ENCODE measurements at places on chromosomes 13 and 19. TPM values are rescaled to one million over a fixed set of nuclear protein-coding genes. Genes with fewer than 3 reads are reported as not detected.

Gene HPN
- total RNA-seq = 387 TPM

DNA sequence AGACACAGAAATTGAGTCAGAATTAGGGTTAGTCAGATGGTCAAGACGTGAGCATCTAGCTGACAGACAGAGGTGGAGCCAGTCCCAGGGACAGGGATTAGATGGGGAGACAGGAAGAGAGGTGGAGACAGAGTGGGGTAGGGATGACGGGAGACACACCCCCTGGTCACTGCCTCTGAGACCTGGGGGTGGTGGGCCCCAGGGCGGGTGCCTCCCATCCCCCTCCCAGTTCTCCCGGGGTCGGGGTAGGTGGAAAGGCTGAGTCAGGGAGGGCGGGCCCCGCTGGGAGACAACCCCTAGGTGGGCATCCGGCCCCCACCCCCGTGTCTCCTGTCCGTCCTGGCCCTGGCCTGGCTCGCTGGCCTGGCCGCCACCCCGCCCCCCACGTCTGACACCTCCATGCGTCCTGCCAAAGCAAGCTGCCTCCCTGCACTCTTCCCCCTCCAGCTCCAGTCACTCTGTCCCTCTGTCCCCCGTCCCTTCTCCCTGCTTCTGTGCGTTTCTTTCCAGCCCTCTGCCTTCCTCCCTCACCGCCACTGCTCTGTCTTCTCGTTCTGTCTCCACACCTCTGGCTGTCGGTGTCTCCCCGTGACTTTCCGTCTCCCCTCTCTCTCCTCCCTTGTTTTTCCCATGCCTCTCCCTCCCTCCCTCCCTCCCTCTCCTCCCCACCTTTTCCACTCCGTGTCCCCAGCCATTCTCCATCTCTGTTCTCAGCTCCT, 15.1 kb downstream of the CCDC97 start:
- H3K4me3 ChIP-seq = no peak overlapping the region
- H3K27me3 ChIP-seq = no peaks in the 10 kb centered on the region
- no peaks in the 10 kb centered on the region for H3K4me1 ChIP-seq
- H3K27ac ChIP-seq = peak overlapping the region; percentile 36
- DNase-seq = no peak

Gene SLC7A9
- total RNA-seq = 10.6 TPM

Gene DKKL1
- total RNA-seq = not detected

Gene SYNGR4
- not detected for total RNA-seq

DNA sequence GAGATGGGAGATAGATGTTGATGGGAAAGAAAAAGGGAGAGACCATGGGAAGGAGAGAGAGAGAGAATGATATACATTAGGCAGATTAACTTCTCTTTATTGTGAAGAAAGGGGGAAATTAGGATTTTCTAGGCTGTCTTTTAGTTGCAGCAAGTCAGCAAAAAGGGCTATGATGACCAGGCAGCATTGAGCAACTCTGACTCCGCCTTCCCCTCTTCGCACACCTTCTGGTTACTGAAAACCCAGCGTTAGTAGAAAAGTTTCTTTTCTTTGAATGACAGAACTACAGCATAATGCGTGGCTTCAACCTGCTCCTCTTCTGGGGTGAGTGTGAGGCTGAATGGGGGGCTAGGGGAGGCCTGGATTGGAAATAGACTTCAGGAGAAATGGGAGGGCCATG, at the start of gene ADGRE1:
Gene ADGRE1, plus strand, starts transcription at position 264 of the 400 bp plus-strand sequence. Its CDS starts 30 bp downstream, at position 294.
- no peaks in the 10 kb centered on the region for H3K4me1 ChIP-seq
- DNase-seq = no peak
- H3K4me3 ChIP-seq = no peak within 1 kb of the TSS
- H3K27me3 ChIP-seq = no peaks in the 10 kb centered on the region
- H3K36me3 ChIP-seq = no peaks in the 10 kb centered on the region

Gene FFAR1
- not detected for total RNA-seq

DNA sequence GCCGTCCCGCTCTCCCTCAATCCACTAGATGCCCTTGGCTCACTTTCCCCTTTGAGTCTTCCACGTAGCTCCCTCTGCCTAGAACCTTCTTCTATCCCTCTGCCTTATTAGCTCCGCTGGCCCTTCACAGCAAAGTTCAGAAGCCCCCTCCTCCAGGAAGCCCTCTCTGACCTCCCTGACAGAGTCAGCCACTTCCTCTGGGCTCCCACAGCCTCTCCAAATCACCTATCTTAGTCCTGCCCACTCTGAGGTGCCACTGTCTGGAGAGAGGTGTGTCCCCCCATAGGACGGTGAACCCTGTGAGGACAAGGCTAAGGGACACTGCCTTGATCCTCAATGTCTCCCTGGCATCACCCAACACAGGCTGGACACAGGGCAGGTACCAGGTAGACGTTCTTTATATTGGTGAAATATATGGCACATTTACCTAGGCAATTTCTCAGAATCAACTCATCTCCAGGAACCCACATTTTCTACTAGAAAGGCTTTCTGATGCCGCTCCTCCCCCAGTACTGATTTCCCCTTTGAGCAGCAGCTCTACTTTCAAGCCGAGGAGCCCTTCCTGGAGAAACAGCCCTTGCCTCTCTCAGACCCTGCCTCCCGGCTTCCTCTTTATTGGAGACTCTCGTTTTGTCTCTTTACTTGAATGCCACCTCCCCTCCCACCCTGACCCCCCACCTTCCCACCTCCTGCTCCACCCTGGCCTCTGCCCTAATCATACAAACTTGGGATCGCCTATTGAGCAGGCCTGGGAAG, 3.4 kb upstream of the TGFB1 start:
- H3K36me3 ChIP-seq = no peaks in the 10 kb centered on the region
- no peak overlapping the region for H3K4me3 ChIP-seq
- peaks cover 18% of the 10 kb centered on the region for H3K4me1 ChIP-seq
- no peak for DNase-seq

- H3K27me3 ChIP-seq = no peaks in the 10 kb centered on the region
- H3K36me3 ChIP-seq = no peaks in the 10 kb centered on the region
- DNase-seq = no peak
- no peak overlapping the region for H3K4me3 ChIP-seq
- H3K4me1 ChIP-seq = no peaks in the 10 kb centered on the region
Observed at GRCh38 chr19:34484328-34484727, 2.8 kb downstream of the WTIP start.

Gene CFAP97D2
- not detected for total RNA-seq

DNA sequence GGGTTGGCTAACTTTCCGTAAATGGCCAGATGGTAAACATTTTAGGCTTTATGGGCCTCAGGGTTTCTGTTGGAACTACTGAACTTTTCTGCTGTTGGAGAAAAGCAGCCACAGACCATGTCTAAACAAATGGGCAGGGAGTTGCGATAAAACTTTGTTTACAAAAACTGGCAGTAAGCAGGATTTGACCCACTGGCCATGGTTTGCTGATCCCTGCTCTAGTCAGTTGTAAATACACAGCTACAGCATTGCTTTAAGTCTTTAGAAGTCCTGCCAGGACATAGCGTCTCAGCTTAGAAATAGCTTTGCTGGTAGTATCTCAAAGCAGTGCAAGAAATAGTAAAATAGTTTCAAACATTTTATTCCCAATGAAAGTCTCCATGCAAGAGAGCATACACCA, 88.4 kb downstream of the NALCN start:
- no peak for DNase-seq
- H3K36me3 ChIP-seq = no peaks in the 10 kb centered on the region
- H3K27me3 ChIP-seq = no peaks in the 10 kb centered on the region
- no peak overlapping the region for H3K27ac ChIP-seq
- H3K4me3 ChIP-seq = no peak overlapping the region
- H3K4me1 ChIP-seq = no peaks in the 10 kb centered on the region

Gene OR10H1
- total RNA-seq = not detected

GRCh38 chr19:37983916-37984315, 76.9 kb downstream of the SIPA1L3 start:
- no peak overlapping the region for H3K27ac ChIP-seq
- no peak for DNase-seq
- no peaks in the 10 kb centered on the region for H3K27me3 ChIP-seq
- peaks cover 8% of the 10 kb centered on the region for H3K4me1 ChIP-seq
- H3K4me3 ChIP-seq = no peak overlapping the region

DNA sequence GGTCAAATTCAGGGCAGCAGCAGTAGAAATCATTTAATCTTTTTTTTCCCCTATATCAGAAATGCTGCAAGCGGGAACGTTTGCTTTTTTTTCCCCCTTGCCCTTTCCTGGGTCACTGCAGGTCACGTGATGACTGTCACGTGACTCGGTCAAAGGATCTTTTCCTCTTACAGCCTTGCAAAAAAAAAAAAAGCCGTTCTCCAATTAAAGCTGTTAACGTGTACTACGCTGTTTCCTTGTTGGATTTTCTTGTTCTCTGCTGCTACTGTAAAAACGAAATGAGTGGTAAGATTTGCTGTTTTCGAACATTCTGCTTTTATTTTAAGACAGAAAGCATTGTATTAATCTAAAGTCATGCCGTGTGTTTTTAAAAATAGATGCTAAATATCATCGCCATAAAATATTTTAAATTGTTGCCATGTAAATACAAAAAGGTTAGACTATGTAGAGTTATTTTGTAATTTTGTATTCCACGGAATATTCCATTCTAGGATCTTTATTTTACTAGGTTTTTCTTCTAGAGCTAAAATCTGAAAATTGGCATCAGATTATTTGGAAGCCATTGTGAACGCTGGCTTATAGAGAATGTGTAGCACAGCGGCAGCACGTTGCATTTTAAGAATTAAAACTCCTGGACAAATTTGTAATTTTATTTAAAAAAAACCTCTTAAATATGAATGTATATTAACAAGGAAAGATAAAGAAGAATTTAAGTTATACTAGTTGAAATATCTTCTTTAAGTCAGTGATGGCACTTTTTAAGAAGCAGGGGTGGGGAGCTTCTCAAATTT, 109.8 kb upstream of the MLNR start:
- peak; percentile 86 for DNase-seq
- H3K27ac ChIP-seq = peak overlapping the region; percentile 22

Gene KANK3
- 4.7 TPM for total RNA-seq

Measured in right lobe of liver (tissue), 6 donors.